CD14-positive monocyte (primary cell): ENCODE measurements at places on chromosomes 12 and 14.

DNA sequence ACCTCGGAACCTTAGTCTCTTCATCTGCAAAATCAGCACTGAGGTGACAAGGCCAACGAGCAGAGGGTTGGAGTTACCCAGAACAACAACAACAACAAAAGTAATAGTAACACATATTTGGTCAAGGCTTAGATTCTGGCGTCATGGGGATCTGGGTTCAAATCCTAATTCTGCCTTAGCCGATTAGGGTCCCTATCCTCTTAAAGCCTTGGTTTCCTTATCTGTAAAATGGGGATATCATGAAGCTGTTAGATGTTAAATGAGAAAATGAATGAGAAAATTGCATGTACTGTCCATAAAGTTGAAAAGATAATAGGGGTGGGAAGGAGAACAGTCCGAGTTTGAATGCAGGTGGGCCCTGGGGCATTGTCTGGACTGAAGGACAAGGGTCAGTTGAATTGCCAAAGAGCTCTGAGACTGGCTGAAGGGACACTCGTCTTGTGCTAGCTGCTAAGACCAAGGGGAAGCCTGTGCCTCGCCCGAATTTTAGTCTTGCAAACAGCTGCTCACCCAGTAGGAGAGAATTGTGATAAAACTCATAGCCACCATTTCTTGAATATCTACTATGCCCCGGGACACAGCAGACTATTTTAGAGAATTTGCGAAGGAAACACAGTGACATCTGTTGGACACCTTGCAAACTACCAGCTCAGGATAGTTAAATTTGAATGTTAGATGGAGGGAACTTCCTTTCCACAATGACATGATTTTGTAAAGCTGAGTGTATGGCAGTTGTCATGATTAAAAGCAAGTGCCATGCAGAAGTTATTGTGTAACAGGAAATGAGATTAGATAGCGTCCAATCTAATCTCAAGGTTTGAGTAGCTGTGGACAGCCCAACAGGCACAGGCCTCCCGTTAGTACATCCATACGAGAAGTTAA, 6.8 kb upstream of the HNF1A start:
- DNase-seq, result peak; percentile 65

DNA sequence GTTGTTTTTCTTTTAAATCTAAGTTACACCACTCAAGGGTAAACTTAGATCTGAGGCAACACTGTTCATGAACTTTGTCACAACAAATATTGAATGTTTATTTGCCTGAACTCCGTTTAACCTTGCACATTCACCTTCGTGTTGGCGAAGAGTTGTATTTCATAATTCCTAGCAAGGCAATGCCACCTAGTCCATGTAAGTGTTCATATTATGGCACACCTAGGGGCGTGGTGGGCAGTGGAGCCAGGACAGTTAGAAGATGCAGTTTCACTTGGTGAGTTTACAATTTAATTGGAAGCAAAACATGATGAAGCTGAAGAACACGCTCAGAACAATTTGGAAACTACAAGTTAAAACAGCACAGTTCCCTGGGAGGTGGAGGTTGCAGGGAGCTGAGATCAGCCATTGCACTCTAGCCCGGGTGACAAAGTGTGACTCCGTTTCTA, 30.4 kb upstream of the GNPNAT1 start:
- DNase-seq, result no peak

DNA sequence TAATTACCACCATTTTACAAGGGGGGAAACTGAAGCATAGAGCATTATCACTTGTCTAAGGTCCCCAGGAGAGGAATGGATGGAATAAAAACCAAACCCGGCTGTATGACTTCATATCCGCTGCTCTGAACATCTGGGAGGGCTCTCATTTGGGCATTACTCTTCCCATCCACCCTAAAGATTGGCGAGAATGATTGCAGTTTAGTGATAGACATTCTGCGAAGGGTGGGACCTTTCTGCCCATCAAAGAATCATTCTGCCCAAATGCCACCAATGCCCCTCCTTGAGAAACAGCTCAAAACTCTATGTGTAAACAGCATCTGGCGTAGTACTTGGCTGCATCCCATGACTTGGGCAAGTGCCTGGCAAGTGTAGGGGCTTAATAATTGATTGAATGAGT, 11.6 kb downstream of the CHST11 start:
- DNase-seq, result no peak

DNA sequence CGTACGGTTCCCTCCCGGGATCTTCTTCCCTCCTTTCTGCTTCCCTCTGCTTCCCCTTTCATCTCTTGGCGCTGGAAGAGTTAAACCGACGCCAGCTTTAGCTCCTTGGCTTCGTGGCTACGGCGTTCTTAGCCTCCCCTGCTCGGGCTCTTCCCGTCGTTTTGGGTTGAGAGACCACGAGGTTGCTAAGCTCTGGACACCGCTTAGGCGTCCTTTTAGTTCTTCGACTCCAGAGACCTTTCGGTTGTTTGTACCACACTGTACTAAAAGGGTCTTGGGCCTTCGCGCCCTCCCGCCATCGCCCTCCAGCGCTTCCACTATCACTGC, 545 bp downstream of the CPSF2 start:
- DNase-seq, result no peak

DNA sequence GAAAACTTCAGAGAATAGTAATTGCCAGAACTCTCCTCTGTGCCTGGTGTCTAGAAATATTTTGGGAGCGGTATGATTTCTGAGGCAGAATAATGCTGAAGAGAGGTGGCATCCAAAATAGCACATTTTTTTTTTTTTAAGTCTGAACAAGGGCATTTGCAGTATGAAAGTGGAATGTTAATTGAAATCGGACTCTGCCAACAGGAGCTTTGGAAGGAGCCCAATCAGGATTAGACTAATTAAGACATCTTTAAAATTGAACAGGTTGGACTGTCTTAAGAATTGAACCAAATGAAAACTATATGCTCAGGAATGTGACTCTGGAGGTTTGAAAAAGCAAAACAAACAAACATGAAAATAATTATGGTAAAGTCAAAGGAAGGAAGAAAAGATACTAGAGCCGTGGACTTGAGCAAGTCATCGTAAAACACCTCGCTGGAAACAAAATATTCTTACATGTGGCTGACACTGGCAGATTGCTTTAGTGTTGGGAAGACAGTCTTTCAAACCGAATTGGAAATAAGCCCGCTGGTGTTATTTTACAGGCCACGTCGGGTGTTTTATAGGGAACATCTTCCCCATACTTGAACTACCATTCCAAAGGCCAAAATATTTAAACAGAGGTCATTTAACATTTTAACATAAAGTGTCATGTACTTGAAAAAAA, 436.3 kb downstream of the VRK1 start:
- DNase-seq, result no peak

DNA sequence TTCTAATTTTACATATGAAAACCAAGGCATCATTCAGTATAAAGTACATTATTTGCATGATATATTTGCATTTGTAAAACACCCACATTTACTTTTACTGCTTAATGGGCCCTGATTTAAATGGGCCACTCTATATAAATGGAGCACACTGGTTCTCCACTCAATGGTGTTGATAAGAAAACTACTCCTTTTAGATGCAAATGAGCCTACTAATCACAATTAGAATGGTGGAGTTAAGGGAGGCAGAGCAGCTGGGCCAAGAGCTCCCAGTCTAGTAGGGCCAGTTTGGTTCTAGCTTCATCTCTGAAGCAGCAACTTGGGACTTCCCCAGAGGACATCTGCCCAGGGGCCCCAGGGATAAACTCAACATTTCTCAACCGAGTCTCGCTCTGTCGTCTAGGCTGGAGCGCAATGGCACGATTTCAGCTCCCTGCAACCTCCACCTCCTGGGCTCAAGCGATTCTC, 120.7 kb downstream of the FOXN3 start:
- no peak for DNase-seq

DNA sequence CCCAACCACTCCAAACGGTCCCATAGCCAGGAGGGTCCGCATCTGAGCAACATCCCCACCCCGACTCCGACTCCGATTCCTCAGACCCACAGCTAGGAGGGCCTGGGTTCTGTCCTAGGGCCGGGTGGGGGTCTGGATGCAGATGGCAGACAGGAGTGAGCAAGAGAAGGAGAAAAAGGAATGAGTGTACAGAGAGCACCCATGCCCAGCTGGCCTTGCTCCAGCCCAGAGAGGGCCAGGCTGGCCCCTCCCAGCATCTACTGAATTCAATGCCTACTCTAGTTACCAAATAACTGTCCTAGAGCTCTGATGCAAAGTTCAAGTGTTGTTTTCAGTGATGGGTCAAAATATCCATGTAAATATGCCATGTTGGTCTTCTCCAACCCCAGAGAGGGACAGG, 40.8 kb downstream of the VDR start:
- DNase-seq, result no peak

- no peak for DNase-seq
Measured at GRCh38 chr12:70754330-70754741, 117.1 kb upstream of the PTPRB start.

DNA sequence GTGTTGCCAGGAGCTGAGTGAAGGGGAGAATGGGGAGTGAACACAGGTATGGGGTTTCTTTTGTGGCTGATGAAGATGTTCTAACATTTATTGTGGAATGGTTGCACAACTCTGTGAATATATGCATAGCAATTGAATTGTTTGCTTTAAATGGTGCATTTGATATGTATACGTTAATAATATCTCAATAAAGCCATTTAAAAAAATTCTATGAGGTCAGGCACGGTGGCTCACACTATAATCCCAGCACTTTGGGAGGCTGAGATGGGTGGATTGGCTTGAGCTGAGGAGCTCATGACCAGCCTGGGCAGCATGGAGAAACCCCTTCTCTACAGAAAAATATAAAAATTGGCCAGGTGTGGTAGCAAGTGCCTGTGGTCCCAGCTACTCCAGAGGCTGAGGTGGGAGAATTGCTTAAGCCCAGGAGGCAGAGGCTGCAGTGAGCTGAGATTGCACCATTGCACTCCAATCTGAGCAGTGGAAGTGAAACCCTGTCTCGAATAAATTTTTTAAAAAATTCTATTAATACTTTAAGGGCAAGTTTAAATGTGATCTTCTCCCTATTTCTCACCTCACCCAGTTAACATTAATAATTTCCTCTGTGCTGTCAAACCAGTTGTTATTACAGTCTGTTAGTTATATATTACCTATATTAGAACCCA, 65.3 kb downstream of the DENND5B start:
- peak; percentile 6 for DNase-seq

DNA sequence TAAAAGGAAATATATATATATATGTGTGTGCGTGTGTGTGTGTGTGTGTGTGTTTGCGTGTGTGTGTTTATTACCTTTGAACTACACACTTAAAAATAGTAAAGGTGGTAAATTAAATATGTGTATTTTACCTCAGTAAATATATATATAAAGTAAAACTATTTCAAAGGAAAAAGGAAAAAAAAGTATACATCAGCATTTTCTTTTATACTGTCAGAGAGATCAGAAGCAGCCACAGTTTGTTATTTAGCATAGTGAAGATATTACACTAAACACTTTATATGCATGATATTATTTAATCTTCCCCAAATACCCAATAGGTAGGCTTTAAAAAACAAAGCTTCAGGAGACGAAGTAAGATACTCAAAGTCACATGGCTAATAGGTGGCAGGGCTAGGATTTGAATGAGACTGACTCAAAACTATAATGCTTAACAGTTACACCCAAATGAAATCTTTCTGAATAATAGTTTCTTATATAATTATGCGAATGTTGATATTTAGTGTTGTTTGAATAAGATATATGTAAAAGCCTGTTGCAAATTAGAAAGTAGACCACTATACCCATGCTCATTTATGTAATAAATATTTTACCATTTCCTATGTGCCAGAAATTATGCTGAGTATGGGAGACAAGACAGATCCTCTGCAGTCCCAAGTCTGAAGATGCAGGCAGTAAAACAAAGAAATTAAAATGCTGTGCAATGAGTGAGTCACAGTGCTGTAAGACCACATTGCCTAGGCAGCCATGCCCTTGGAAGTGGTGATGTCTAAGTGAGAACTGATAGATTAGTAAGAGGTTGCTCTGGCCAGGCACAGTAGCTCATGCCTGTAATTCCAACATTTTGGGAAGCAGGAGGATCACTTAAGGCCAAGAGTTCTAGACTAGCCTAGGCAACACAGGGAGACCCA, 66.1 kb downstream of the PDZRN4 start:
- no peak for DNase-seq

DNA sequence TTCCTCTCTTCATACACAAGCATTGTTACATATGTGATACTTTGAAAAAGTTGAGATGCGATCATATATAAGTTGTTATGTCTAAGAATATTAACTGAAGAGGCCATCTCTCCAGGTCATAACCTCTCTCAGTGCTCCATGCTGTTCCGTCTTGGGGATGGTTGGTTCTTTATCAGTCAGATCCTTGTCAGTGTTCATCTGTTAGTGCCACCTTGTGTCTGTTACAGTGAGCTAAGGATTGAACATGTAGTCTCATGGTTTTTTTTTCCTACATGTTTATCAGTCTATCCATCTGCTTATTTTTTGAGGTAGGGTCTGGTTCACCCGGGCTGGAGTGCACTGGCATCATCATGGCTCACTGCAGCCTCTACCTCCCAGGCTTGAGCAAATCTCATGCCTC, 30.5 kb downstream of the EP400 start:
- DNase-seq, result no peak

GRCh38 chr12:65656156-65656882, 168.0 kb upstream of the HMGA2 start:
- no peak for DNase-seq

DNA sequence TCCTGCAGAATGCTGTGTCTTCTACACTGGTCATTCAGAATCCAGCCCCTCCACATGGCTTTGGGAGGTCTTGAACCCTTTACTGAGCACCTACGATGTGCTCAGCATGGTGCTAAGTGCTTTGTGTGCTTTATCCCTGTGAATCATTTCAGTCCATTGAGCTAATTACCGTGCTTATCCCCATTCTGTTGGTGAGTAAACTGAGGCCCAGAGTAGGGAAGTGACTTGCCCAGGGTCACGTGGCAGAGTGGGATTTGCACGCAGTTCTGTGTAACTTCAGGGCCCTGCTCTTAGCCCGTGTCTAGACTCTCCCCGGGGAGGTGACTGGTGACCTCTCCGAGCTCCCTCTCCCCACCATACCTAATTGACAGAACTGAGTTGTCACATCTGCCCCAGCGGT, 27.4 kb downstream of the MVK start:
- DNase-seq, result no peak

DNA sequence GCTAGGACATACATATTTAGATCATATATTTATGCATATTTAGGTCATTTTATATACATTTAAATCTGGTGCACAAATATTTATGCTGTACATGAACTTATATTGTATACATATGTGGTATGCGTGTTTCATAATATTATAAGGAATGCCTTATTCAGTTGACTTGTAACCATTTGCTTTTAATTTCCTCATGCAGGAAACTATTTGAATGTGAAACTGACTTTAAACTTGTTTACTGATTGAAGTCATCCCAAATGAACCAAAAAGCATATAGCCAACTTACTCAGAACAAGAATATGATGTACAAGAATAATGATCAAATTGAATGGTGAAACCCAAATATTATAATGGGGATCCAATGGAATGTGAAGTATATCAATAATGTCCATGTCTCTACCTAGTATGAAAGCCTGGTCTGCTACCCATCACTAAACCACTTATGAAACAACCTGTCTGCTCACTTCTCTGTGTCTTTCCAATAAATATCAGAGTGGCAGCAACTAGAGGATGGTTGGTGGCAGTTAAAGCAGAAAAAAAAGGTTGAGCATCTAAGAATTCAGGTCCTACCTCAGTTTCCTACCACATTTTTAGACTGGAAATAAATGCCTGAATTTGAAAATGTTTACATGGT, 38.3 kb downstream of the RPS6KA5 start:
- DNase-seq, result no peak
